Hematopoietic multipotent progenitor cell treated with erythropoietin and hydrocortisone succinate and interleukin-3 and kit ligand, for 6 days (in vitro differentiated cells): ENCODE measurements at places on chromosomes 16 and 17.

- peak; percentile 37 for DNase-seq
Measured at GRCh38 chr16:80610481-80611156, 69.8 kb downstream of the DYNLRB2 start.

GRCh38 chr17:77375917-77376651 lies 235.3 kb downstream of the SEC14L1 start:
- DNase-seq = peak; percentile 53

GRCh38 chr17:4509923-4510617 lies 11.4 kb downstream of the SPNS2 start:
- no peak for DNase-seq

GRCh38 chr16:87351320-87351698 lies 32.3 kb downstream of the FBXO31 start:
- DNase-seq = no peak

DNA sequence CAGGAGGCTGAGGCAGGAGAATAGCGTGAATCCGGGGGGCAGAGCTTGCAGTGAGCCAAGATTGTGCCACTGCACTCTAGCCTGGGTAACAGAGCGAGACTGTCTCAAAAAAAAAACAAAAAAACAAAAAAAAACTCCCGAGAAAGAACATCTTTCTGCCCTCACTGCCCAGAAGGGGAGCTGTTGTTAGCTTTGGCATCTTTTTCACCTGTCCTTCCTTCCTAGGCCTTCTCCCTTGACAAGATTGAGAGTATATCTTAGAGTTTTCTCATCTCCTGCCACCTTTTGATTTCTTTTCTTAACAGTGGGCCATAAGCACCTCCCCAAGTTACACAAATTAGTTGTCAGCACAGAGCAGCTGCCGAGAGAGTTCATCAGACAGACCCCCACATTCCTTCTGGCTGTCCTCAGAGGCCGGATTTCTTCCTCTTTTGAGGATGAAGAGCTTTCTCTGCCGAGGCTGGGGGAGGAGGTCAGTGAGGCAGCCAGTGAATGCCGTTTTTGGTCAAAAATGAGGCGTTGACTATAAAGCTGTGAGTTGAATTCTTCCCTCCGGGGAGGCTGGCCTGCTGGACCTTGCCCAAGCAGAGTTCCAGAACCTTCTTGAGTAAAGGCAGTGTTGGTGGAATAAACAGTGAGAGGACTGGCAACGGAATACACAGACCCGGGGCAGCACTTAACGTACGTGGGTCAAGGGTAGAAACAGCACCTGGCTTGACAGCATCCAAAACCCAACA lies 127.0 kb downstream of the ABCC6 start:
- DNase-seq = peak; percentile 46

DNA sequence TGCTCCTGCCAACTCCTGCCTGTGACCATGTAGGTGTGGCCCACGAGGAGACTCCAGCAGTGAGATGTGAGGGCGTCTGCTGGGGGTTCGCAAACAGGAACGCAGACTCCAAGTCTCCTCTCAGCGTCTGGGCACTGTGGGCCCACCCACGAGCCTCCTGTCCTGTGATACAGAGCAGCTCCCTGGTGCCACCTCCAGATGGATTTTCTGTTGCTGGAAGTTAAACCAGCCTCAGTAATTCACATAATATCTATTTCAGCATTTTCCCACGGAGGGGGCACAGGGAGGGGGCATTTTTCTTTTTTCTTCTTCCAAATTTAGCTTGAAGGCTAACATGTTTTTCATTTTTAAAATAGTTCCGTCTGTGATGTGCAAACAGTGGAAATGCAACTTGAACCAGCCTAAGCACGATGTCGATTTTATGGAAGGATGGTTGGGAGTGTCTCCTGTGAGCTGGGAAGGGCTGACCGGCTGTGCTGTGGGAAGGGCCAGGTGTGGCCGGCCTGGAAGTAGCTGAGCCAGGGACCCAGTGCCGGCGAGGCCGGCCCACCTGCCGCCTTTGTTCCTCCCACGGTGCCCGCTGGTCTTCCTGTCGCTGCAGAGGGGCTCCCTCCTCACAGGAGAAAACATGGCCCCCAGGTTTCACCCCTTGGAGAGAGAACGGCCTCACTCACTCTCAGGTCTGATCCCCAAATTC lies 3.9 kb upstream of the RAB40B start:
- no peak for DNase-seq

DNA sequence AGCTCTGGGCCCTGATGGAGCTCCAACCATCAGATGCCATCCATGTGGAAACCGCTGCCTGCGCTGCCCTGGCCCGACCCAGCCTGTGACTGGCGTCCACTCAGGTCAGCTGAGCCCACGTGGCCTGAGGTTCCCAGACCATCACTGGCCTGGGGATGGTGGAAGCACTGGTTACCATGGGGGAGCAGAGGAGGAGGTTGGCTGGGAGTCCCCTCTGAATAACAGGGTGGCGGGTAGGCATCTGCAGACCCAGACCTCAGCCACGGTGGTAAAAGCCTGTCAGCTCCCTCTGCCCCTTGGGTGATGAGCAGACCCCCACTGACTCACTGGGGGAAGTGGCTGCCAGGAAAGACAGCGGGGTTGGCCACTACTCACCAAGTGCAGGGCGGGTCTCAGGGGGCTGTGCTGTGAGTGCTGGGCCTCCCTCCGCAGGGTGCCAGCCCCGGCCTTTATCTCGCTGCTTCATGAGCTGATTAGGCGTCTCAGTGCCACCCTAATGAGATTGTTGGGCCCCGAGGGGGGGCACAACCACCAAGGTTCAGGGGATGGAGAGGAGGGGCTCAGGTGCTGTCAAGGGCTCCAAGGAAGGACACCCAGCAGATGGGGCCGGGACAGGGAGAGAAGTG lies at the start of gene PDE6G:
PDE6G (minus strand) TSS at position 425 of the 626 bp plus-strand sequence. CDS start 3,237 bp downstream, outside the sequence.
- DNase-seq = peak; percentile 71

- no peak for DNase-seq
Measured at GRCh38 chr17:31147507-31148202, 52.9 kb downstream of the NF1 start.

GRCh38 chr17:18258356-18259038 lies at the start of gene FLII:
TSS of gene FLII (minus strand) at chr17:18258738. CDS start at chr17:18258690, 48 bp downstream.
- peak; percentile 74 for DNase-seq

- DNase-seq = peak; percentile 73
Measured at GRCh38 chr16:84785843-84786581, 33.8 kb upstream of the CRISPLD2 start.

DNA sequence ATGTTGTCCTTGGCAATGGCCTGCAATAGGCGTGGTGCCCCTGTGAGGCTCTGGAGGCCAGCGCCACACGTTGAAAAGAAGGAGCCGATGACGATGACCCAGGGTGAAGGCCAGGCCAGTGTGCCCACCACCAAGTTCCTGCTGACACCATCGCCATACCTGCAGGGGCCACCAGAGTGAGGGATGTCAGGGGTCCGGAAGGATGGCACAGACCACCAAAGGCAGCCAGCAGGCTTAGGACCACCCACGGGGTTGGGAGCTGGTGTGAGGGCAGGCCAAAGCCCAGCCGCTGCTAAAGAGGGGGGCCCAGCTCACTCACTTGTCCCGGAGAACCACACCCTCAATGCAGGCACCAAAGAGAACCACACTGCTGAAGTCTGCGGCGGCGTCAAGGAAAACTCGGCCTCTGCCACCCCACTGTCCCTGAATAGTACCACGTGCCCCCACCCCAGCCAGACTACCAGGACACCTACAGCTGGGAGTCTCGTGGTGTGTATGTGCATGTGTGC lies 6.5 kb upstream of the LCAT start:
- no peak for DNase-seq

GRCh38 chr17:76710863-76711611 lies at the start of gene MXRA7:
TSS of gene MXRA7 (minus strand) at chr17:76710965. CDS start at chr17:76710946, 19 bp downstream.
- peak; percentile 69 for DNase-seq

DNA sequence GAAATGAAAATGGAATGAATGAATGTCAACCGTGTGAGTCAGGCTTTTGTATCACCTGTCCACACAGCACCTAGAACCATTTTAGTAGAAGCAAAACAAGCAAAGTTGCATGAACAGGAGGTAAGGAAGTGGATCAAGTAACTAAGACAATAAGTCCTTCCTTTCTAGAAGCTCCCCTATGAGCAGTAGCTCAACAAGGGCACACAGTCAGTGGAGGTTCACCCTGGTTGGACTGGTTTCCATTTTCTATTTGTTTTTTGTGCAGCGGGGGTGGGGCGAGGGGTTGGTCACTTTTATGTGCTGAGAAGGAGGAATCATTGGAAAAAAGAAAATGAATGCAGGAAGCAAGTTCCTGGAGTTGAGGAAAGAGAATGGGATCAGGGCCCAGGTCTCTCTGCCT lies 4.0 kb upstream of the HSBP1 start:
- DNase-seq = no peak

- DNase-seq = no peak
Measured at GRCh38 chr17:18005496-18005895, 32.8 kb downstream of the DRC3 start.

DNA sequence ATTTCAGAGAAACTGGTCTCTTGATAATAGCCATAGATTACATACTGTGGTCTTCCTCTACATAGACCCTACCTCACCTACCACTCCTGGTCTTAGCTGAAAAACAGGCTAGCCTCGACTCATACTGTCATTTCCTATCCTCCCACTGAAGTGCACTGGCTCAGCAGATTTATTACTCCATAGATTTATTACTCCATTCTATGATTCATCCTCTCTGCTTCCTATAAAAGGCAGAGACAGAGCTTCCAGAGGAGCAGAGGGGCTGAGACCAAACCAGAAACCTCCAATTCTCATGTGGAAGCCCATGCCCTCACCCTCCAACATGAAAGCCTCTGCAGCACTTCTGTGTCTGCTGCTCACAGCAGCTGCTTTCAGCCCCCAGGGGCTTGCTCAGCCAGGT lies at the start of gene CCL7:
CCL7 (plus strand) TSS at position 253 of the 400 bp plus-strand sequence; CDS start at position 323, 70 bp downstream.
- no peak for DNase-seq

- DNase-seq = peak; percentile 20
Measured at GRCh38 chr17:55063885-55064874, 95.6 kb downstream of the STXBP4 start.

DNA sequence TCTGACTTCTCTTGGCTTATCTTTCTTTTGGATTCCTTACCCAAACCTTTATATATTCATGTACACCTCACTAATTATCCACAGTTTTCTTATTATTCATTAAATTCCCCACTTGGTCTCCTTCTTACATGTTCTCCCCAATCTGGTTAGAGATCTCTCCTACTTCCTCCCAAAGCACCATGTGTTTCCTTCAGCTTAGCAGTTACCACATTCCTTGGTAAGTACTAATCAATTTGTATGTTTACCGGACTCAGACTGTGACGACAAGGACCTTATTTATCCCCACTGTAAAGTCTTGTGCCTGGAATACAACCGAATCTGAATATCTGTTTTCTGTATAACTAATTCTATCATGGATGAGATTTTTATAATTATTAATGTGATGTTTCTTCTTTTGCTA lies 389.5 kb downstream of the KCNJ2 start:
- peak; percentile 12 for DNase-seq

DNA sequence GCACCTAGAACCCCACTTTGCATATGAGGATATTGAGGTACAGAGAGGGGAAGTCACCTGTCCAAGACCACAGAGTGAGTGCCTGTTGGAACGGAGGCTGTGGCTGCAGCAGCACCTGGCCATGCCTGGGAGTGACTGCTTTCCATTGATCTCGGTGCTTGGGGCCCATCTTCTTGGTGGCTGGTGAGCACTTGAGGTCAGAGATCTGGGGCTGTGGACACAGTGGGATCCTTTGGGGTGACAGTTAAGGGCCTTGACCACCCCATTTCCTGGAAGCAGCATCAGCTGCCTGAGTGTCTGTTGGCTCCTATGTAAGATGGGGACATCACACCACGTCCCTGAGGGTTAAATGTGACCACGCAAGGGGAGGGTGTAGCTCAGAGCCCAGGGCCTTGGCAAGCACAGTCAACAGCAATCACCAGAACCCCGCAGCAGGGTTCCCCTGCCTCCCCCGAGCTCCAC lies 111.7 kb downstream of the IRF8 start:
- DNase-seq = no peak

- no peak for DNase-seq
Measured at GRCh38 chr16:77499373-77500285, 64.8 kb upstream of the ADAMTS18 start.

GRCh38 chr17:31802502-31802901 lies 56.5 kb downstream of the COPRS start:
- peak; percentile 33 for DNase-seq

DNA sequence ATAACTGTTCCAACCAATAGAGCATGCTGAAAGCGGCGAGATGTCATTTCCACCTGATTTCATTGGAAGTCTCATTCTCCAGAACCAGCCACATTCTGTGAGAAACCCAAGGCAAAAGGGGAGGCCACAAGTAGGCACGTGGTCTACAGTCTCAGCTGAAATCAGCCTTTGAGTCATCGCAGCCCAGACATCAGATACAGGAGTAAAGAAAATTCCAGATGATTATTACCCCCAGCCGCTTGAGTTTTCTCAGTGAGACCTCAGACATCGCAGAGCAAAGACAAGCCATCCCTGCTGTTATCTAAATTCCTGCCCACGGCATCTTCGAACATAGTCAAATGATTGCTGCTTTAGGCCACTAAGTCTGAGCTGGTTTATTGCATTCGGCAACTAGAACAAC lies 23.1 kb downstream of the STAT3 start:
- DNase-seq = peak; percentile 62

DNA sequence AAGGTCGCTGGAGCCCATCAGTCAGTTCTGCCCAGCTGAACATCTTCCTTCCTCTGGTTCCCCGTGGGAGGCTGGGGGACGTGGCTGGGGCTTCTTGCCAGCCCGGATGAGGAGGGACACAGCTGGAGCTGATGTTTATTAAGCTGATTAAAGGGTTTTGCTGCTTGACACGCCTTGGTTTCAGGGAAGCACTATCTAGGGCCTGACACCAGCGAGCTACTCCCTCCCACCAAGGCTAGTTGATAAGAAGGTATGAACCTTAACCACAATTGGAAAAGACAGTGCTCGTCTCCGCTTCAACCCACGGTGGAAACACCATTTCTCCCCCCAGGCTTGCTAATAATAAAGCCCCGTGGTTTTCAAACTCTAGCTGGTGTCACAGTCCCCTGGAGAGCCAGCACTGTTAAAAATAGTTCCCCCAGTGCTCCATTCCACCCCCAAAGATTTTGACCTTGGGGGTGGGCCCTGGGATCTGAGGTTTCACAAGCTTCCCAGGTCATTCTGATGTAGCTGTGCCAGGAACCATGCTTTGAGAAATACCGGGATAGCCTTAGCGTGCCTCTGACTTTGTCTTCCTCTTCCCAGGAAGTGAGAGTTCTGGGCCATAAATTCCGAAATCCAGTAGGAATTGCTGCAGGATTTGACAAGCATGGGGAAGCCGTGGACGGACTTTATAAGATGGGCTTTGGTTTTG lies 5.5 kb downstream of the DHODH start:
- DNase-seq = peak; percentile 96
